HT-29 (cell line): ENCODE measurements at places on chromosomes 3 and 15. TPM values are rescaled to one million over a fixed set of nuclear protein-coding genes. Genes with fewer than 3 reads are reported as not detected.

The RETNLB gene
- total RNA-seq = 0.16 and 2.2 TPM in 2 replicates

The SCN11A gene
- not detected in 2 replicates for total RNA-seq

The SNTN gene
- total RNA-seq = not detected in 2 replicates

The BBS4 gene
- total RNA-seq = 13.5 and 14.2 TPM in 2 replicates

The IMPG2 gene
- not detected in 2 replicates for total RNA-seq

The CNTN3 gene
- not detected in 2 replicates for total RNA-seq

The TRIP4 gene
- total RNA-seq = 5.4 and 6.1 TPM in 2 replicates

The RGMA gene
- total RNA-seq = not detected in 2 replicates

The FAM107A gene
- 0.10 TPM in 1 of 2 replicates, not detected in the other for total RNA-seq

The CCR2 gene
- not detected in 2 replicates for total RNA-seq

The MAP1A gene
- total RNA-seq = 0.46 and 0.50 TPM in 2 replicates

The BFSP2 gene
- not detected in 2 replicates for total RNA-seq

The SKOR1 gene
- 0.15 and 0.18 TPM in 2 replicates for total RNA-seq

The AMT gene
- 0.97 and 3.9 TPM in 2 replicates for total RNA-seq

The FSIP1 gene
- 0.48 and 2.1 TPM in 2 replicates for total RNA-seq

The SLC24A5 gene
- total RNA-seq = not detected in 2 replicates

The CMC1 gene
- 4.4 and 4.6 TPM in 2 replicates for total RNA-seq

The SLC12A1 gene
- total RNA-seq = not detected in 2 replicates

The CILP gene
- total RNA-seq = 0.03 TPM in 1 of 2 replicates, not detected in the other

The CCDC39 gene
- total RNA-seq = not detected in 2 replicates

The PLA2G4D gene
- 0.03 TPM in 1 of 2 replicates, not detected in the other for total RNA-seq

The GPR15 gene
- total RNA-seq = not detected in 2 replicates

The LRRN1 gene
- 0.92 TPM in 1 of 2 replicates, not detected in the other for total RNA-seq

The HIGD2B gene
- total RNA-seq = 1.0 TPM in 1 of 2 replicates, not detected in the other

The ALG1L2 gene
- not detected in 2 replicates for total RNA-seq
